Small intestine (tissue), 16 donors: ENCODE measurements at places on chromosomes 7 and 10. TPM values are rescaled to one million over a fixed set of nuclear protein-coding genes. Genes with fewer than 3 reads are reported as not detected.

DNA sequence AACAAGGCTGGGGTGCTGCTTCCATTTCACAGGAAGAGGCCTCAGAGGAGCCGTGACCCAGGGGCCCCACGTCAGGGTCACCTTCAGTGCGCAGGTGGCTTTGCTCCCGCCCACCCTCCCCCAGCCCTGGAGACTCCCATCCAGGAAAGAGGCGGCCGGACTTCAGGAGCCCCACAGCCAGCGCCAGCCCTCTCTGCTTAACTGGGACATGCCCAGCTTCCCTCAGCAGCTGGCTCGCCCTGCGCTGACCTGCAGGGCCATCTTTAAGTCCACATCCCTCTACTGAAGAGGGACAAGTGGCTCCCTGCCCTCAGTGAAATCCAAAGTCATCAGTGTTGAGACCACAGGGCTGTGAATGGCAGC is 141.9 kb upstream of the PPP2R2D start:
- H3K27ac ChIP-seq: no peak overlapping the region
- no peak overlapping the region for H3K4me3 ChIP-seq
- H3K36me3 ChIP-seq: no peaks in the 10 kb centered on the region
- H3K27me3 ChIP-seq: no peaks in the 10 kb centered on the region
- no peak for DNase-seq
- H3K4me1 ChIP-seq: no peaks in the 10 kb centered on the region

The SPDYE2B gene
- polyA plus RNA-seq: not detected

DNA sequence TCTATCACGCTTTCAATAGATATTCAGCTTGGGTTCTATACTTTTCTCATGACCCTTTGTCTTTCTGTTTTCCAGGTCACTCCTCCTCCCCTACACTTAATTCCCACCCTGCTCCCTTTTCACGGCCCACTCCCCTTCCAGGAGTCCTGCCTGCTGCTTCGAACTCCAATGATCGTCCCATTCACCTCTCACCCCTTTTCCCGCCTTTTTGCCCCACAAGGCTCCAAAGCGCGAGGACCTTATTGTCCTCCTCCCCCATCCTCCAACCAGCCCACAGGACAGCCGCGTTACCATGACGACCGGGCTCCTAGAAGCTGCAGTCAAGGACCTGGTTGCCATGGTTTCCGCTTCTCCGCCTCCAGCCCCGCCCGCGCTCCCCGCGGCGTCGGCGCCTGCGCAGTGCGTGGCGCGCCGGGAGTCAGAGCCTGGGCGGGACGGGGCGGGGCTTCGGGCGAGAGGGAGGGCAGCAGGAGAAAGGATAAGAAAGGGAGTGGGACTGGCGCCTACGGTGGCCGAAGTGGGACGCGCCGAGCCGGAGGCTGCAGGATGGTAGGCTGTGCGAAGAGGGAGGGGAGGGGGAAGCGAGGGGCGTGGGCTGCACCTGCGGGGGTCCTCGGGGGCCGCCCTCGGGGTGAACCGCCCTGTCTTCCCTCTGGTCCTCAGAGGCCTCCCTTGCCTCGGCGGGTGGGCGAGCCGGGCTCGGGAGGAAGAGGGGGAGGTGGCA is at the start of gene AP1S1:
Gene AP1S1, plus strand, starts transcription at position 508 of the 724 bp plus-strand sequence. Its CDS starts 39 bp downstream, at position 547.
- peak within 1 kb of the TSS; percentile 80 for H3K4me3 ChIP-seq
- no peaks in the 10 kb centered on the region for H3K4me1 ChIP-seq
- DNase-seq: peak; percentile 96
- peaks cover 10% of the 10 kb centered on the region for H3K27me3 ChIP-seq

GRCh38 chr7:68865351-68866199 is 732.7 kb upstream of the AUTS2 start:
- H3K4me1 ChIP-seq: no peaks in the 10 kb centered on the region
- no peak overlapping the region for H3K4me3 ChIP-seq
- no peaks in the 10 kb centered on the region for H3K36me3 ChIP-seq
- H3K27me3 ChIP-seq: no peaks in the 10 kb centered on the region

GRCh38 chr10:121216721-121217181 is 365.6 kb downstream of the WDR11 start:
- H3K27ac ChIP-seq: no peak overlapping the region
- DNase-seq: no peak
- H3K36me3 ChIP-seq: no peaks in the 10 kb centered on the region
- H3K4me3 ChIP-seq: no peak overlapping the region
- no peaks in the 10 kb centered on the region for H3K4me1 ChIP-seq

DNA sequence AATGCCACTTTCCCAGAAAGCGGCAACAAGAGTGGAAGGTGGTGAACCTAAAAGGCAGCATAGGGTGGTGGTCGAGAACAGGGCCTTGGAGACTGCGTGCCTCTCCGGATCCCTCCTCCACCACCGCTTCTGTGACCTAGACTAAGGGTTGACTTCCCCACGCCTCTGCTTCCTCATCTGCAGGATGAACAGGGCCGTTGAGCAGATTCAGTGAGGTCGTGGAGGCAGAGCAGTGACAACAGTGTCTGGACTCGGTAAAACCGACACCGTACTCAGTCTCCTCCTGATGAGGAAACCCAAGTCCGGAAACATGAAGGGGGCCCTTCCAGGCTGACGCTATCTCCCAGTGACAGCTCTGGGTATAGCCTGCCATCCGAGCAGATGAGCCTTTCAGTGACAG is 162.6 kb downstream of the CELF2 start:
- peak; percentile 30 for DNase-seq
- H3K4me3 ChIP-seq: peak overlapping the region; percentile 21
- H3K4me1 ChIP-seq: no peaks in the 10 kb centered on the region
- peaks cover 7% of the 10 kb centered on the region for H3K36me3 ChIP-seq

DNA sequence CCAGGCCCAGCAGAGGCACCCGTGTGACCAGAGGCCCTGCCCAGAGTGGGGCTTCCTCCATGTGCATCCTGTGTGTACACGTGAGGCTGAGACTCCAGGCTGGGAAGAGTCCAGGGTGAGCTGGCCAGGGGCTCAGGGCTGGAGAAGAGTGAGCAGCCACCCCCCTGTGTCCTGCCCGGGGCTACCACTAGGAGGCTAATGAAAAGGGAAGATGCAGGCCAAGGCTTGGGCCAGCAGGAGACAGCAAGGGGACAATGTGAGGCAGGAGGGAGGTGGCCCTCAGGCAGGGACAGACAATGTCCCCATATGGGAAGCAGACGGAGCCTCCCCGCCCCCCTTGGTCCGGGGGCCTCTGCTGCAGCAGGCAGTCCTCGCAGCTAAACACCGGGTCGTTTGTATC is 102.0 kb downstream of the HIF1AN start:
- no peak for DNase-seq
- no peaks in the 10 kb centered on the region for H3K4me1 ChIP-seq
- H3K36me3 ChIP-seq: no peaks in the 10 kb centered on the region

GRCh38 chr7:133827707-133828623 is 299.2 kb upstream of the LRGUK start:
- H3K4me3 ChIP-seq: no peak overlapping the region
- DNase-seq: no peak
- no peaks in the 10 kb centered on the region for H3K36me3 ChIP-seq
- no peaks in the 10 kb centered on the region for H3K4me1 ChIP-seq
- no peaks in the 10 kb centered on the region for H3K27me3 ChIP-seq

DNA sequence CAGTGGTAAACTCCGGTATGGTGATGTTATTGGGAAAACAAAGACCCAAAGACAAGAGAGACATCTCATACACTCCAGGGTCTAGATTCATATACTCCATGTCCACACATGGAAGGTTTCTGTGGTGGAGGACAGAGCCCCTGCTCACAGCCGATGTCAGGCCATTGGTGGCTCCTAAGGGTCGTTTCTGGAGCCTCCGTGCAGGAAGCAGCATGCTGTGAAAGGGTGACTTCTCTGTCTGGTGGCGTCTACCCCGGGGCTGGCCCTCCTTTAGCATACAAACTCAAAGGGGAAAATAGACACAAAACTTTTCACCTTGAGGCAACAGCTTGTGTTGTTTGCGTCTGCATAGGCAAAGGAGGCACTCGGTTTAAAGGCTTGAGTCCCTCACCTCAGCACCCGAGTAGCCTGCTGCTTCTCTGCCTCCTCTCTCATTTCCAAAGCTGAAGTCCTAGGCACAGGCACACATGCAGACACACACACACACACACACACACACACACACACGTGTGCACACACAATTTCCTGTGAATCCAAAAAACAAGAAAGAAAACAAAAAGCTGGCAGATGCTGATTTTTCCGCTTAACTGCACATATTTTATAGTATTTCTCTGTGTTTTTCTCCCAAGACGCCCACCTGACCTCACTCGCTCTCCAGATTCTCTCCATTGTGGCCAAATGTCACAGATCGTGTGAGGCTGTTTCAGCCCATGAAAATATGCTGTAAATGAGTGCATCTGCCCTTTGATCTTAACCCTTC is 601.4 kb upstream of the MGMT start:
- no peaks in the 10 kb centered on the region for H3K27me3 ChIP-seq
- no peaks in the 10 kb centered on the region for H3K4me1 ChIP-seq
- no peak overlapping the region for H3K4me3 ChIP-seq
- no peak overlapping the region for H3K27ac ChIP-seq
- DNase-seq: no peak

DNA sequence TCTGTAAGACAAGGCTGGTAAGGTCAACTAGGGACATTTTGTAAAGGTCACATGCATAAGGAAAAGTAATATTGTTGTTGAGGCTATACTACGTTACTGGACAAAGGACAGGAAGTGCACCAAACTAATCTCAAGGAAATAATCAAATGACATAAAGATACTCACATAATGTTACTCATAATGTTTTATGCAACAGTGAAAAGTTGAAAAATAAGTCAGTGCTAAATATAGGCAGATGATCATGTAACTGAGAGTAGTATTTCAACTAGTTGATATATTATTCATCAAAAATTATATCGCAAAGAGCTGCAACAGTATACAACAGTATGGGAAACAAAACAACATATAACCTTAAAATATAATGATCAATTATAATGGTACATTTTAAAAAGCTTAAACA is 215.7 kb downstream of the PTN start:
- no peak overlapping the region for H3K4me3 ChIP-seq
- no peak overlapping the region for H3K27ac ChIP-seq
- no peaks in the 10 kb centered on the region for H3K4me1 ChIP-seq

The ARHGAP22 gene
- polyA plus RNA-seq: 1.4 TPM

DNA sequence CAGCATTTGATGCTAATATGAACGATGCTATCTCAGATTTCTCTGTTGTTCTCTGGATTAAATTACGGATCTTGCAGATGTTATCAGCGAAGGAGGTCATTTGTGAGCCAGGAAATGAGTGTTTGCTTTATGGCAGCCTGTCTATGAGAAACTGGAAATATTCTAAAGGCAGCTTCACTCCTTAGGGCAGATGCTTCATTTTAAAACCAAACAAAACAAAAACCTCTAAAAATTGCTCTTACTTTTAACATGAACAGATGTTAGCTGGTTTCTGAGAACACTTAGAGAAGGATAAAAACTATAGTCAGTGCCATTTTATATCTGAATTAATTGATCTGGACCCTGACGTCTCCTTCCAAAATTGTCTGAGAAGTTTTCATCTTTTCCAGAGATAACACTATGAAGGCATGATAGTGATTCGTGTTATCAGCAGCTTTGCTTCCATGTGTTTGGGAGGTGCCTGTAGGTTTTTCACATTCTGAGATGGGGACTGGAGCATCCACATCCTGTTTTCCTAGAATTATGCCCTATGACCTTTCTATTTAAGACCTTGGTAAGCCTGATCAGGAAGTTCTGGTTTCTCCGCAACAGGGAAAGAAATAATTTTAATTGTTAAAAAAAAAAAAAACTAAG is 53.1 kb downstream of the CPED1 start:
- H3K4me3 ChIP-seq: no peak overlapping the region
- no peaks in the 10 kb centered on the region for H3K27me3 ChIP-seq
- H3K27ac ChIP-seq: no peak overlapping the region
- H3K36me3 ChIP-seq: no peaks in the 10 kb centered on the region
- no peaks in the 10 kb centered on the region for H3K4me1 ChIP-seq

The LRRC18 gene
- polyA plus RNA-seq: not detected

DNA sequence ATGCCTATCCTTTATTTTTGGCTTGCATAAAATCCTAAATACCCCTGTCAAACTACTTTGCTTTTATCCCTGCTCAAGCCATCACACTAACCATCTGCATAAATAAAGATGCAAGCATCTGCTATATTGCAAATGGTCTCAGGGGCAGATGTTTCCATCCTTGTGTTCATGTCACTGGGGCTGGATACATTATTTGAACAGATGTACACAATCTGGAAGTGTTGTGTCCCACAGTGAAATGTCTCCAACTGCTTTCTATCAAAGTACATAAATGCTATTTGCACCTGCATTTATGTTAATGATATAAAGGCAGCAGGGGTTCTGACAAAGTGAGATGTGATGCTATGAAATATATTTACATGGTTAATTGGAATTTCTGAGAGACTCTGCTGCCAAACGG is 163.1 kb downstream of the ZNF438 start:
- H3K4me3 ChIP-seq: no peak overlapping the region
- H3K4me1 ChIP-seq: no peaks in the 10 kb centered on the region
- H3K27ac ChIP-seq: no peak overlapping the region
- no peak for DNase-seq

DNA sequence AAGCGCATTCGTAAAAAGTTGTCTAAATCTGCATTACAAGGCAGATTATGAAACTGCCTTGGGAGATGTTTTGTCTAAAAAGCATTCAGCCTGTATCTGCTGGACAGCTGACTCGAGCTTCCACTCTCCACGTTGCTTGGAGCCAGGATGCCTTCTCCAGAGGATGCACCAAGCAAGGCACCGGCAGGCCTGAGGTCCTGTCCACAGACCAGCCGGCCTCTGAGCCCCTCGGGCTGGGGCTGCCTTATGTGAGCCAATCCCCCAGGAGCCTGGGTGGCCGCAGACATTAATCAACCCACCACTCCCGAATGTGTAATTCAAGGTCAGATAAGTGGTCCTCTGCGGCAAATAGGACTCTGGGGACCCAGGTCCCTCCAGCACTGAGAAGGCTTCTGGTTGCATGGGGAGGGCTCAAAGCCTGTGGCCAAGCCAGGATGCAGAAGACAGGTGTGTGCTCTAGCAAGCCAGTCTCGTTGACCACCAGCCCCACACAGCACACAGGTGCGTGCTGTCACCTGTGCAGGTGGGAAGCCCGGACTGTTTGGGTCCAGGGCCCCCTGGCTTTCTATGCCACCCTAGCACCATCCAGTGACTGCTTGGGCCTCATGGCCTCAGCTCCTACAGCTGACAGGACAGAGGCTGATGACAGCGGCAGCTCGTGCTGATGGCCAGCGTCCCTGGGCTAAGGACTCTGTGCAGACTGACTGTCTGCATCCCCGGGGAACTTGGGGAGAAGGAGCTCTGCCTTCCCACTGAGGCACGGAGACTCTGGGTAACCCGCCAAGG is 4.8 kb upstream of the RET start:
- DNase-seq: no peak
- no peak overlapping the region for H3K27ac ChIP-seq
- no peaks in the 10 kb centered on the region for H3K4me1 ChIP-seq
- H3K4me3 ChIP-seq: no peak overlapping the region
- H3K27me3 ChIP-seq: no peaks in the 10 kb centered on the region
- H3K36me3 ChIP-seq: no peaks in the 10 kb centered on the region

The CDH23 gene
- 1.4 TPM for polyA plus RNA-seq
